ENCODE measurements at places on chromosomes 13 and 19. TPM values are rescaled to one million over a fixed set of nuclear protein-coding genes. Genes with fewer than 3 reads are reported as not detected.

SLC10A2 gene
- not detected for total RNA-seq

OR1I1 gene
- under 0.01 TPM for total RNA-seq

PSG3 gene
- total RNA-seq = not detected

FCER2 gene
- total RNA-seq = 2.7 TPM

PALM3 gene
- total RNA-seq = not detected

POLR2E gene
- total RNA-seq = 107 TPM

DLEU7 gene
- 0.54 TPM for total RNA-seq

EID2B gene
- total RNA-seq = 7.5 TPM

ATP4B gene
- not detected for total RNA-seq

- no peak for DNase-seq
These were observed 1.1 kb upstream of the SWSAP1 start for GRCh38 chr19:11373166-11373884.

DNA sequence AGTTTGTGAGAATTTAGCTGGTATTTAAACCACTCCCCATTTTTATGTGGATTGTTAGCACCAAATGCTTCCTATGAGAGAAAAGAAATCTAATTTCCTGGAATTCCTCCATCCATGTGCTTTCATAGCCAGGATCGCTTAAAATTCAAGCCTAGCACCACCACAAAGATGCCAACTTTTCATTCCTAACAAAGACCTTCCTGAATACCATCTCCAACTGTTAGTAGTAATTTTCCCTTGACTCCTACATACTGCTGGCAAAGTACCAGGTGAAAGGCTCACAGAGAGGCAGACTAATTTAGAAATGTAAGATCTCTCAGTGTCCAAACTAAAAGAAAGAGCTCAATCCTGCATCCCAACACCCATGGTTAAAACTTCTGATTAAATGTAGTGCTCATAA lies 386.3 kb downstream of the KCTD12 start:
- no peak for DNase-seq

DNA sequence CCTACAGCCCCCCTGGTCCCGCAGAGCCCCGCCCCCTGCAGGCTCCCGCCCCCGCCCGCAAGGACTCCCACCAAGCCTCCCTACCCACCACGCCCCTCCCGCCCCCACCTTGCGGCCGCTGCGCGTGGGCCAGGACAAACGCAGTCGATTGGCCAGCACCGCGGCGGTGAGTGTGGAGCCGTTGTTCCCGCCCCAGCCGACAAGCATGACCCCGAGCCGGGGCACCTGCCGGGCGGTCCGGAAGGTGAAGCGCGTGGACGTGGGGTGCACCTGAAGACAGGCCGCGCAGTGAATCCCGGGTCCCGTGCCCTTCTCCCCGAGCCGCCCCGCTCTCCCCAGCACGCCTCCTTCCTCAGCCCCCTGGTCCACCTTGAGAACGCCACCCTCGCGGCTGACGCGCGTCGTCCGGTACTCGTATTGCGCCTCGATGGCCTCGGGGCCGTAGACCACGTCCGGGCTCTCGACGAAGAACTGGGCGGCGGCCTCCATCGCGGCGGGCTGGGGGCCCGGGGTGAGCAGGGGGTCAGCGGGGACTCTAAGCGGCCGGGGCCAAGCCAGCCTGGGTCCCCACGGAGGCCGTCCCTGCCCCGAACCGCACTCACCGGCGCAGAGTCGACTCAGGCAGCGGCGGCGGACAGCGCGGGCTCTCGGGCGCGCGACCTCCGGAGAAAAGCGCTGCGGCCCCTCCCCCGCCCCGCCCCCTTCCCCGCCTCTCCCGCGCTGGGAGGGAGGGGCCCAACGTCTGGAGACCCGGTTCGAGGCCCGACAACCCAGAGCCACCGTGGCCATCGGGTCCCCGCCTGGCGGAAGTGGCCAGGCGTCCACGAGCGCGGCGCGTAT lies at the start of gene ISYNA1:
TSS of gene ISYNA1 (minus strand) at position 643 of the 840 bp plus-strand sequence. CDS start at position 489, 154 bp downstream.
- peak; percentile 48 for DNase-seq

- DNase-seq = peak; percentile 78
These were observed 105.2 kb downstream of the SLITRK6 start for GRCh38 chr13:85693889-85694511.

GRCh38 chr19:5719961-5720790 lies at the start of the genes CATSPERD and LONP1:
CATSPERD (plus strand) TSS chr19:5720637; CDS start chr19:5720738, 101 bp downstream.
LONP1 (minus strand) TSS chr19:5720146; CDS start chr19:5720132, 14 bp downstream.
- peak; percentile 99 for DNase-seq

DNA sequence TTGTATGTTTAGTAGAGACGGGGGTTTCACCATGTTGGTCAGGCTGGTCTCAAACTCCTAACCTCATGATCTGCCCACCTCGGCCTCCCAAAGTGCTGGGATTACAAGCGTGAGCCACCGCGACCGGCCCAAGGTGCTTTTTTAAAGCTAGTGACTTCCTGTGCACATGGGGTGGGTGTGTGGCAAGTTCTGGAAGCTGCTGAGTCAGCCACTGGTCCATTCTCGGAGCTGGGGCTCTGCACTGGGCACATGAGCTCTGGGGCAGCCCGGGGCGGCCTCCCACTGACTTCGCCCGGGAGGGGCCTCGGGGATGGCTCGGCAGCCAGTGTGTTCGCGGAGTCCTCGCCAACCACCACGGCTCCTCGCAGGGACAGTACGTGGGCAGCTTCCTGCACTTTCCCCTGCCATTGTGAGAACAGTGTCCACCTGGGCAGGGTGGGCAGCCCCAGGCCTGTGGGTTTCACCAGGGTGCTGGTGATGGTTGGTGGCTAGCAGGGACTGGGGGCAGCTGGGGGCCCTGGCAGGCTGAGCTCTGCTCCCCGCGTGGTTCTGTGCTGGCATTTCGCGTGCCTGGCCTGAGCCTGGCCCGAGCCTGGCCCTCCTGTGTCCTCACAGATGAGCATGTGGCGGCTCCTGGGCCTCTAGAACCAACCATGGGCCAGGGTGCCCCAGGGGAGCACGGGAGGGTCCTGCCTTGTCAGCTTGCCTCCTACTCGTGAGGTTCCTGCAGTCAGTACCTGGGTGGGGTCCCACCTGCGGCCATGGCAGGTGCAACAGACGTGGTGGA lies 12.2 kb downstream of the CBARP start:
- DNase-seq = no peak

DNA sequence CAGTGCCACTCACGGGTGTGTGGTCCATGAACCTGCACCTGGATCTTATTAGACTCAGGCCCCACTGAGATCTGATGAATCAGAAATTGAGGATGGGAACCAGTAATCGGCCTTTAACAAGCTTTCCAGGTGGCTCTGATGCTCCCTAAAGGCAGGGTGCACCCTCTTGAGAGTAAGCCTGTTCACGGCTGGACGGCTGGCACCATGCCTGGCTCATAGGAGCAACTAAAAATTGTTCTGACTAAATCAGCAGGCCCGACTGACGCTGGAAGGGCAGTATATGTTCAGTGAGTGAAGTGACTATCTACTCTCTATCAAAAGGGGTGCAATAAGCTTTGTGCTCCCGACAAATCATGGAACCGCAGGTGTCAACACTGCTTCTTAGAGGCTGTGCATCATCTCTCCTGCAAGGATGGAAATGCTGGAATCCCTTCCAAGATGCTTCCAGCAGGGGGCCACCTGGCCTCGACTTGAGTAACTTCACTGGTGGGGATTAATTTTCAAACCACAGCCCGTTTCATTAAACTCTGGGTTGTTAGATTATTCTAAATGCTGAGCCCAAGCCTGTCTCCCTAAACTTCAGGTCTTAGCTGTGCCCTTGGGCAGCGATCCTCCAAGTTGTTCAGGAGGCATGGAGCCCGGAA lies 28.4 kb downstream of the TMTC4 start:
- DNase-seq = peak; percentile 3

- no peak for DNase-seq
These were observed at the start of gene OR7D2 for GRCh38 chr19:9178901-9179300. OR7D2 (plus strand) TSS chr19:9178979; CDS start chr19:9185782, 6,803 bp downstream.

- peak; percentile 47 for DNase-seq
These were observed 12.2 kb upstream of the LILRA5 start for GRCh38 chr19:54325194-54325621.

DNA sequence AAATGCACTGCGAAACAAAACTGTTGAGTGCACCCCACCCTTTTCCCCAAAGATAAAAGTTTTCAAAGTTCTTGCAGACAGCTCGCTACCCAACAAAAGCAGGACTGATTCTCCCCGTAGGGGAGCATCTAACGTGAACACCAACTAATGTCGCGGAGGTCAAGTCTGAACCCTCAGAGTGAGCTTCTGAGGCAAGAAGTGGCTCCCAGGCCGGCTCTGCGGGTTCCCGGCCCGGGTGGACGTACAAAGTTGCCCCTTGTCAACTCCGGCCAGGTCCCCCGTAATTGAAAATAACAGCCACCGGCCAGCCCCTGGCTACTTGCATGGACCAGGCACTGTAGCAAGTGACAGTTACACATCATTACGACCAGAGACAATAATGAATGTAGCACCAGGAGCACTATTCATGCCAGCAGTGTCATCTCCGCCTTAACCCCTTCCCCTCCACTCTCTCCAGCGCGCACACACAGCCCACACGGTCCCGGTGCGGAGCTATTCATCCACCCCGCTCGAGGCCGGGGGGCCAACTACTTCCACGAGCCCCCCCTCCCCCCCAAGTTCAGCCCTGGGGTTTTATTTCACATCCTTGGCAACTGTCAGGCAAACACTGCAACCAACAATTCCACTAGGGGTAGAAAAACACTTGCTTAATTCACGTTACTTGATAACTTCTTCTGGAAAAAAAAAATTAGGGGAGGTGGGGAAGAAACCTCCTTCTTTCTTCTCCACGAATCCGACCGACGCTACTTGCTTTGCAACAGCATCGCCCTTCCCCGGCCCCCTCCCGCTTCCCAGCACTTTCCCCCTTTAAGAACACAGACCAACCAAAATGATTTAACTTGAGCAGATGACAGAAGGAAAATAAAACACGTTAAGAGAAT lies 1.2 kb downstream of the KLF12 start:
- peak; percentile 21 for DNase-seq

DNA sequence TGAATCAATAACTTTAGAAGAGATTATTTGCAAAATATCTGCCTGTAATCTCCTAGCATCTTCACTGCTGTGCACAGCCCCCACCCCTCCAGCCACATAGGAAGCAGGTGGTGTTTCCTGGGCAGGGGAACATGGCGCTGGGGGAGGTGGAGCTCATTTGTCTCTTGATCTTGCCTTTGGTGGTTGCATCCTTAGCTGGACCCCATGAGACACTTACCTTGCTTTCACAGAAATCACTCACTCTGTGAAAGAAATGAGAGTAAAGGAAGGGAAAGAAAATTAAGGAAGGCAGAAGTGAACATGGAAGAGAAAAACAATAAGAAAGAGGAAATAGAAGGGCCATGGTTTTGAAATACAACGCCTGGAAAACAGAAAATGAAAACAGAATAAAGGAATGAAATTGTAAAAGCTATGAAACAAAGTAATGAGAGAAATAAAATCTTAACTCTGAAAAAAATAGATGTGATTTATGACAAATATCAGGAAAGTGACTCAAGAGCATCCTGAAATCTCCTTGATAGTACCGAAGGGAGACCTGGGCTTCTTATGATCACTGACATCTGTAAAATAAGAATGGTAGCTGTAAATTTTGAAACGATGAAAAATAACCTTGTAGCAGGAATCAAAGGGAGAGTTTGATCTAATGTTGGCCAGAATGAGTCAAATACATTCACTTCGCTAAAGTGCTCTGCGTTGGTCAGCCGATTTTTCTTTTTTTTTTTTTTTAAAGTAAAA lies 17.2 kb upstream of the RNASEH2B start:
- peak; percentile 89 for DNase-seq

DNA sequence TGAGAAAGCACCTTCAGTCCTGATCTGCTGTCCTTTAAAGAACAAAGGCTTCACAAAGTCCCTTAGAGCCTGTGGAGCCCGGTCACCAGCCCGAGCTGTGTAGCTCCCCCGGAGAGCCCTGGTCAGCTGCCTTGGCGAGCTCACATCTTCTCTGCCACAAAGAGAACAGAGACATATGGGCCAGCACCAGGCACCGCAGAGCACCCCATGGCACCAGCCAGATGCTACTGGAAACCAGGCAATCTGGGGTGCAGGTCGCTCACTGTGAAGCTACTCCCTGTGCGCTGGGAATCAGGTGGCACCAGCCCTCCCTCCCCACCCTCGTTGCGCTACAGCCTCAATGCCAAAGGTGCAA lies 44.3 kb upstream of the F7 start:
- no peak for DNase-seq

DNA sequence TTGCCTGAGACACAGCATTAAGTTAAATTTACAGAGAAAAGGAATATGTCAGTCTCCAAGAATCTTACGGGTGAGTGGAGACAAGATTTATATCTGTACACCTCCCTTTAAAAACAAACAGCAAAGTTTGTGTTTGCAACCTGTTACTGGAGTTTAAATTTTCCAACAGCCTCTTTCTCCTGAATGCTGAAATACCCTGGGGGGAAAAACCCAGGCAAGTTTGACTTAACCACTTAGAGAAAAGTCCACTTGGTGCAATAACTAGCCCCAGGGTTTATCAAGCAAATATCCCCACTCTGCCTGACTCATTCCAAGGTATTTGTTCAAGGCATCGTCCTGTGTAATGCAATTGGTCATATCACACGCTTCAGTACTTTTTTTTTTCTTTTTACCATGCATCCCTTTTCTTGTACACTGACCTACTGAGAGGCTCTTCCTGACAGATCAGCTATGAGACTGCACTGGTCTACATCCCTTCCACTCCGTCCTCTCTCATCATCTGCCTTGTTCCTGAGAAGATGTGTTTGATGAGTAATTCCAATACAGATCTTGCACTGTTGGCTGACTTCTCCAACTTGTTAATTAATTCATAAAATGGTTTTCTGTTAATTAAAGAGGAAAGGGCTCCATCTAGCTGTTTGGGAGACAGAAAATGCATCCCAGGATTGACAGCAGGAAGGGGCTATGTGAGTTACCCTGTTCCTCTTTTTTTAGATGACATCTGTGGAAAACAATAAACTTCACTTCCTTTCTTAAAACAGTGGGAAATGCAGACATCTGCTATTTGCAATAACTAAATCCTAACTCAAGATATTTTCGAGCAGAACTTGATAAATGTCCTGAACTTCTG lies 212.5 kb upstream of the IRS2 start:
- DNase-seq = peak; percentile 3

GRCh38 chr19:39864118-39864517 lies 17.9 kb upstream of the FBL start:
- no peak for DNase-seq

DNA sequence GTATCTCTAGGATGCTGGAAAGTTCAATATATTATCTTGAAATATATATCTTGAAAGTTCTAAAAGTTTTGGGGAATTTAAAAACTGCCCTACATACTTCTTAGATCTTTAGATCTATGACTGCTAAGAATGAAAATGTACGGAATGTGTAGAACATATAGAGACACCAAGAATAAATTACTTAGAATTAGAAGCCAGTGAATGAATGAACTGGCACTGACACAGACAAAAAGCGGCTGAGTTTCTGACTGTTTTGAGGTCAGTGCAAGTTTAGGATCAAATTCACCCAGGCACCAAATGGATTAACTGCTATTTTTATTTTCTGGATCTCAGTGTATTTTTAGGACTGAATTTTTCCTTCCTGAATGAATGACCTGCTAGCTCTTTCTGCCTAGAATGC lies 411.2 kb downstream of the KCTD12 start:
- DNase-seq = no peak

GRCh38 chr19:13092606-13093235 lies 9.9 kb downstream of the LYL1 start:
- DNase-seq = no peak

DNA sequence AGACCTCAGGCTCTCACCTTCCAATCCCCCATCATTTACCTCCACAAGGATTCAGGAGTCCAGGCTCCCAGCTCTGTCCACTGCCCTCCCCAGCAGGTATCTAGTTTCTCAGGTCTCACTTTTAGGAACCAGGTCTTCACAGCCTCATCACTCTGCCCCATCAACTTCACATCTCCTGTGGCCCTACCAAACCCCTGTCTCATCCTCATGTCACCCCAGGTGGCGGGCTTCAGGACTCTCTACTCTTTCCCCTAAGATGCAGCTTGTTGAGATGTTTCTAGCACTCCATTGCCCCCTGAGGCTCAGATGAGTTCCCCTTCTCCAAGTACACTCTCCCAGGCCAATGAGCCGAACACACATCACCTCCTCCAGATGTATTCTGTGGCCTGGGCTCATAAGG lies 1.5 kb downstream of the PPFIA3 start:
- no peak for DNase-seq
